ENCODE measurements at places on chromosomes 7 and 10.

- no peak for DNase-seq
Measured at GRCh38 chr7:66464059-66464458, 164.6 kb upstream of the KCTD7 start.

GRCh38 chr7:27173511-27173955 is 587 bp downstream of the HOXA10 start:
- no peak for DNase-seq

- no peak for DNase-seq
Measured at GRCh38 chr10:101228966-101229265, 347 bp downstream of the LBX1 start.

DNA sequence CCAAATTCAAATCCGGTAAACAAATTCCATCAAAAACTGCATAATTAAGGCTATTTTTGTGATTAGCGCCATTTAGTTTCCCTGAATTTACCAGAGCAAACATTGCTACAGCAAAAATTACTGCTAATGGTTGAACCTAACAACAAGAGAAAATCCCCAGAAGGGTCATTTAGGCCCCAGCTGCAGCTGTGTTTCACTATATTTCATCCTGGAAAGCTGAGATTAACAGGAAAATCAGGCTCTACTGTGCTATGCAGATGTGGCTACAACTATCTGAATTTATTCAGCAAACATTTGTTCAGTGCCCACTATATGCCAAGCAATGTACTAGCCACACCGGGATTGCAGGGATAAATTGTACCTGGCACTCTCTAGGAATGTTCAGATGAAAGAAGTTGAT is 104.0 kb downstream of the PON1 start:
- no peak for DNase-seq

DNA sequence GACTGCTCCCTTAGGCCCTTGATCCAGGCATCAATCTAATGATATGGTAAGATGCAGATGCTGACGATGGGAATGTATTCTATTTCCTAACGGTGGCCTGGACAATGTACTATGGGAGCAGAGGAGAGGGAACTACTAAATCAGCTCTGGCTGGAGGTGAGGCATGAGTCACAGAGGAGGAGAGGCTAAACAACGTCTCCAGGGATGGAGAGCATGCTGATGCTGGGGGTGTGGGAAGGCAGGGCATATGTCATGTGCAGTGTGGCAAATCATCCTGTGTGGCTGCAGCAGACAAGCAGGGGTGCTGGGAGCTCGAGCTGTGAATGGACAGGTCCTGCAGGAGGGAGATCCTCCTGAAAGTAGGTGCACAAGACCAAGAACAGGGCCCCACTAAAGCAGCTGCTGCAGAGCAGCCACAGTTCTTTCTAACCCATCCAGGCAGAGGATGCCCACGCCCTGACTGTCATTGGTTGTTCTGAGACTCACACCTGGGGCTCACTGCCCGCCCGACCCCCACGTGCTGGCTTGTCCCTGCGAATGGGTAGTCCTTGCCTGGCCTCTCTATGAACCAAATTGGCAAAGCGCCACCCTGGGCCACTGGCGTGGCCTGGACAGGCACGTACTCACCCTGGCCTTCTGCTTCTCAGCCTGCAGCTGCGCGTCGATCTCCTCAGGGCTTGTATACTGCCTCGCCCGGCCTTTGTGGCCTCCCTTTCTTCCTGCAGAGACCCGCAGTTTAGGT is 4.0 kb downstream of the PDAP1 start:
- no peak for DNase-seq

- DNase-seq, result no peak
Measured at GRCh38 chr10:71333129-71333887, 14.2 kb downstream of the SLC29A3 start.

- DNase-seq, result no peak
Measured at GRCh38 chr7:151511270-151511669, 8.4 kb downstream of the RHEB start.

- no peak for DNase-seq
Measured at GRCh38 chr10:101831169-101831811, 12.3 kb downstream of the KCNIP2 start.

GRCh38 chr10:3624367-3624766 is 160.6 kb downstream of the KLF6 start:
- peak; percentile 23 for DNase-seq

- DNase-seq, result no peak
Measured at GRCh38 chr10:20765066-20765465, 132.0 kb downstream of the NEBL start.

- DNase-seq, result no peak
Measured at GRCh38 chr7:112160130-112160770, 45.9 kb downstream of the DOCK4 start.

- DNase-seq, result peak; percentile 99
Measured at GRCh38 chr7:105776068-105776790, 100.2 kb downstream of the ATXN7L1 start.

- DNase-seq, result no peak
Measured at GRCh38 chr10:12689893-12690292, 311.6 kb downstream of the CCDC3 start.

- no peak for DNase-seq
Measured at GRCh38 chr10:43806831-43807640, 158.4 kb upstream of the ZNF32 start.

DNA sequence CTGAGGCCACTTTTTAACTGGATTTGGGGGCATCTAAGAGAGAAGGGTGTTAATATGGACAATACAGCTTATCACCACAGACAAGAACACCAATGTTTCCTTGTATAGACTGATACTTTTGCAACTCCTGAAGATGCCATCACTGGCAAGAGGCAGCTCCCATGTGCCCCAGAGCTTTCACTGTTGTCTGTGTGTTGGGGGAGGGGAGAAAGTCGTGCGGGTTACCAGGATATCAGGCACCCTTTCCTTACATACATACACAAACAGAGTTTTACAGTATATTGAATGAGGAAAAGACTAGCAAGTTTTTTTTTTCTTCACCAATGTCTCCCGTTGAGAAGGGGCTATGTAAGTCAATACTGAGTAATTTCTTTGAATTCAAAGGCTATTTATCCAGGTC is 4.1 kb upstream of the DLX6 start:
- no peak for DNase-seq

GRCh38 chr7:43652364-43652763 is 69.5 kb downstream of the STK17A start:
- no peak for DNase-seq

DNA sequence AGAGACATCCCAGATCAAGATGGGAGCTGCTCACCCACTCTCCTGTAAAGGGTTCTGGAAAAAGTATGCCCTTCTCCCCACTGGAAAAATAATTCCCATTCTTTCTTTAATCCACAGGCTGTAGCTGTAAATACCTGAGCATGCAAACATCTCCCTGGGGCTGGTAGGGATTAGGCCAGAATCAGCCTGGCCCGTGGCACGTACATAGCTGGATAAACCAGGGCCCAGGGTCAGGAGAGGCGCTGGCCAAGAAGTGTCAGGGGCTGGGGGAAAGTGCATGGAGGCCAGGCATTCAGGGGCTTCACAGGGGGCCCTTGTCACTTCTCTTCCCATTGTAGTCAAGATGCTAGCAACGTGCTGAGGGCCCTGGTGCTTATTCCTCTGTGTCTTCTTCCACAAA is 30.7 kb upstream of the AQP1 start:
- DNase-seq, result no peak

- no peak for DNase-seq
Measured at GRCh38 chr10:59847326-59847725, 59.0 kb downstream of the CCDC6 start.

GRCh38 chr7:79216236-79216635 is 237.2 kb downstream of the MAGI2 start:
- no peak for DNase-seq

DNA sequence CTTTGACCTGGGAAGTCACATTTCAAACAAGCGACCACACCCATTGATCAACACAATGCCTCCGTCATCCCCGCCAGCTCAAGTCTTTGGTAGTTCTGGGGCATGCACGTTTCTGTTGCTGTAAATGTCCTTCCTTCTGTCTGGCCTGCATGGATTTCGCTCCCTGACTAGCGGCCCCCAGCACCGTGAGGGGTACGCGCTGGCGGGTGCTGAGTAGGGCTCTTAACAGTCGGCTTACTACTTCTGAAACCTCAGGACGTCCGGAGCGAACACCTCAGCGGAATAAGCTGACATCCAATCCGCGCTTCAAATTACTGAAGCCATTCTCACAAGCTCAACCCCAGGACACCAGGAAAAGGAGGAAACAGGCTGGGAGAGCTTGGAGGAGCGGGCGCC is 505 bp downstream of the NUDCD3 start:
- no peak for DNase-seq

DNA sequence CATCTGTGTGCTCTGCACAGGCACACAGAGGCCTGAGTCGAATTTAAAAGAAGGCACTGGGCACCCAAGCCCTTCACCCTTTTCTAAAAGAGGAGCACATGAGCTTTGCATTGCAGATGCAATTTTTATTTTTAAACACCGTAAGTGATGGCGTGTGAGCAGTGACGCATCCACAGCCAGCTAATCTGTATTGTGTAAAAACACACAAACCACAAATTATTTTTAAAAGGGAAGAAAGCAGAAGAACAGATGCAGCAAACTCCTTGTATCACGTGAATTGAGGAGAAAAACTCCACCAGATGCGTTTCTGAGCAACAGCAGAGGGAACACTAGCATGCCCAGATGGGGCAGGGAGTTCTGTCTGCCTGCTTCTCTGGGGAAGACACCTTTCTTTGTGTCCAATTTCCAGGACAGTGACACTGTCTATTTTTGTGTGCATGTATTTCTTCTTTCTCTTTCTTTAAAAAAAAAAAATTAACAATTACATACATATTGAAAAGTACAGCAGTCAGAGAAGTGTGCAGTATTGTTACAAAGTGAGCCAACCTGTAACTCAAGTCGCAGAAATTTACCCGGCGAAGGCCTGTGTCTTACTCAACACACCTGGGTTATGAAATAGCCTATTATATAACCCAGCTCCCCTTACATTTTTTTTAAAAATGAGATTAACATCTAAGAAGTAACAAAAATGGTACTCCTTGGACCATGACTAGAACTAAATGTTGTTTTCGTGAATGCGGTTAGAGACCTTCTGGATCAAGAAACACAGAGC is 39.2 kb downstream of the EEPD1 start:
- peak; percentile 82 for DNase-seq

DNA sequence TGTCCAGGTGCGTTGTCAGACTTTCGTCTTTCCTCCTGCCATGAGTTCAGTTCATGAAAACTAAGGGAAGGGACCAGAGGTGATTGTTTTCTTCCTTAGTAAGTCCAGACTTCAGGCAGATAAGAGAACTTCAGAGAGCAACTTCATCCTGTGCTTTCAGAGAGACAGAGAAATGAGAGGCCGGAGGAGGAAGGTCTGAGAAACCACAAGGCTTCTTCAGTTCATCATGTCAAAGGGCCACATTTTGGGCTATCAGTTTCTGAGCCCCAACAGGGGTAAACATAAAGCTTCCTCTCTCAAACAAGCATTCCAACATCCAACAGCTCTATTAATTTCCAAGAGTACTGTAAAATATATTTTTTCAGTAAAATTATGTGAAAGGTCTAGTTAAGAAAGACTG is 668.4 kb upstream of the NRP1 start:
- DNase-seq, result no peak

GRCh38 chr10:61398366-61399129 is 54.6 kb downstream of the TMEM26 start:
- no peak for DNase-seq

- no peak for DNase-seq
Measured at GRCh38 chr10:119703903-119704508, 21.8 kb upstream of the INPP5F start.

- no peak for DNase-seq
Measured at GRCh38 chr7:20597339-20597738, 18.1 kb upstream of the ABCB5 start.

- no peak for DNase-seq
Measured at GRCh38 chr10:68560943-68561864, 1.1 kb downstream of the TET1 start.

DNA sequence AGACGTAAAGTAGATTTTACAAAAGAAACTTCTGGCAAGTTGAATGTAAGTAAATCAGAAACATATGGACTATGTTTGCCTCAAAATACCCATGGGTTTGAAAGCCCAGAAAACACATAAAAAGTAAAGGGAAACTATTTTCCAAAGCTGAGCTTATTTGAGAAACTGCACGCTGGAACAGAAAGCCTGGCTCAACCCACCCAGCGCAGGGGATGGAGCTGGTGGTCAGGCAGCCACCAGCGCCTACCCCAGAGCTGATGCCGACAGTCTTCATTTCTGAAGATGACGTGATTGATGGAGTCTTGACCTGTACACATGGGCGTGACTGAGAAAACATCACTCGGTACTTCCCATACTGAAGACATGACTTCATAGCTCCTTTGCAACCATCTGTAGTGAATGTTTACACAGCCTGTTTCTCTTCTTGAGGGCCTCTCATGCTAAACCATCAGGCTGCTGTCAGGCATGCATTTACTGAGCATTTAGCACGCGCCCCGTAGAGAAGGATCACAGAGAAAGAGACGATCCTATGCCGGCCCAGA is 232.6 kb upstream of the AUTS2 start:
- peak; percentile 77 for DNase-seq

DNA sequence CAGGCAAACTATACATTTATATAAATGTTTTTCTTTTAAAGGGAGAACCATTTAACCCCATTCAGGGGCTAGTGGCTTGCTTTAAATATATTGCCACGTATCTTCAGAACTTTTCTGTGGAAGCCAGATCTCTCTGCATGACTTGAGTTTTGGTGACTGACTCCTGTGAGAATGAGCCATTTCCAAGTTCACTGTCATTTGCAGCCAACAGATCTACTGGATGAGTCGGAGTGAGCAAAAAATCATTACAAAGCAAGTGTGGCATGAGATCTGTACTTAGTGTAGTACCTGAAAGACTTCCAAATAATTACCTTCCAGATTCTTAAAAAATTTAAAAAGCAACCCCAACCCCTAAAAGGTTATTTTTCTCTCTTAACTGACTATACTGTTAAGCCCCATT is 45.6 kb downstream of the PDSS1 start:
- no peak for DNase-seq
